Omental fat pad (tissue), 4 donors: ENCODE measurements at places on chromosomes 4 and X. TPM values are rescaled to one million over a fixed set of nuclear protein-coding genes. Genes with fewer than 3 reads are reported as not detected.

CXorf65 gene
- total RNA-seq, result not detected

ZCCHC12 gene
- total RNA-seq, result not detected

RELL1 gene
- total RNA-seq, result 65.4 TPM

BEX4 gene
- total RNA-seq, result 20.5 TPM

MAGEB1 gene
- total RNA-seq, result not detected
